ENCODE measurements at places on chromosomes 7 and 10.

DNA sequence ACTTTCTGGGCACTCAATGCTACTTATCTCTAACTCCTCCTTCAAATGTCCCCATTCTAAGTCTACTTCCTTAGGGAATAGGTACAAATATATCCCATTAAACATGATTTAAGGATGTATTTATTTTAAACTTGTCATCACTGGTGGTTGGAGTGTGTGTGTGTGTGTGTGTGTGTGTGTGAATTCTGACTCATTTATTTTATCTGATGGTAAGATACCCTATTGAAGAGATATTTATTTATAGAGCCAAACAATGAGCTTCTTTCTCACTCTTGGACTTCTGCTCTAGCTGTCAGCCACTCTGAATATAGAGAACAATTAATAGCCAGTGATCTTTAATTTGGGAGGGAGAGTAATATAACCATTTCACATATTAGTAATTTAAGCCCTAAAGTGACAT lies 17.8 kb upstream of the MAGI2 start:
- DNase-seq: peak; percentile 46

DNA sequence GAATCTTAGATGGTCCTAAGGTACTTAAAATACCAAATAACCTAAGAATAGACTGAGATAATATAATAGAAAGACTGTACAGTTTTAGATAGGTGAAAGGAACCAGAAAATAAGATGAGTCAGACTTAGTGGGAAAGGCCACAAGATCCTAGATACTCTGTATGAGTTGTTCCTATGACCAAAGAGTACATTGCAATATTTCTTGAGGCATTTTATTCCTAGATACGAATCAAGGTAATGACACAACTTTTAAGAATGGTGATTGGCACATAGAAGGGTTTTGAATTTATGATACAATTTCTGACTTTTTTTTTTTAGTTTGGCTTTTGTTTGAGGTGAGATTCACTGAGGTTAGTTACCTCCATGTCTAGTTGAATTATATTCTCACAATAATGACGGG lies 30.2 kb downstream of the MGAM start:
- no peak for DNase-seq

DNA sequence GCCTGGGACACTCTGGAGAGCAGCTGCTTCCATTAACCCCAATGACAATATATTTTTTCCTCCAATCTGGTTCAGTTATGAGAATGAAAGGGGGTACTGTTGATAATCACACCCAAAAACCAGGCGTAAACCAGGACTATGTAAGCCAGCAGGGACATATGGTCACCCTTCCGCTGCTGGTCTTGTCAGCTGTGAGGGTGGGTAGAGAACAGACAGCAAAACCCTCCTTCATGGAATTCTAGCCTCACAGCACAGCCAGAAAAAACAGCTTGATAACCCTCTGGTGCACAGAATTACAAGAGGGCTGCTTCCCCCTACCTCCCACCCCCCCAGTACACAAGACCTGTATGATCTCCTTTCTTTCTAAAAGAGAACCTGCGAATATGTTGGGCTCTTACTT lies 368.8 kb upstream of the ZMIZ1 start:
- DNase-seq: no peak

- no peak for DNase-seq
Measured at GRCh38 chr10:125482108-125482507, 200.9 kb downstream of the TEX36 start.

GRCh38 chr10:70357565-70357964 lies 24.9 kb downstream of the LRRC20 start:
- DNase-seq: no peak

- no peak for DNase-seq
Measured at GRCh38 chr7:111215550-111215949, 124.6 kb downstream of the LRRN3 start.

GRCh38 chr7:100584054-100584682 lies 1.8 kb downstream of the LRCH4 start:
- DNase-seq: no peak

DNA sequence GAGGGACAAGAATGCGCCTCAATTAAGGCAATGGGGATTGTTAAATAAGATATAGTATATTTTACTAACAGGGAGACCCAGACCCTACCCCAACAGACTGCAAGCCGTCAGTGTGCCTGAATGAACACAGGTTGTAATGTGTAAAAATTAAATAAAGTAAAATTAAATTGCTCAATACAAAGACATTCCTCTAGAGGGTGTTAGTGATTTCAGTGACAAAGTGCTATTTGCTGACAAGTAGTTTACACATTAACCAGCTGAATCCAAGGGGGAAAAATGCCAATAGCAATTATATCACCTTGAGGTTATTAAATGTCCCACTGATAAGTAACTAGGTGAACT lies 110.5 kb downstream of the EBF3 start:
- peak; percentile 5 for DNase-seq
